ENCODE measurements at places on chromosomes 3 and 15.

DNA sequence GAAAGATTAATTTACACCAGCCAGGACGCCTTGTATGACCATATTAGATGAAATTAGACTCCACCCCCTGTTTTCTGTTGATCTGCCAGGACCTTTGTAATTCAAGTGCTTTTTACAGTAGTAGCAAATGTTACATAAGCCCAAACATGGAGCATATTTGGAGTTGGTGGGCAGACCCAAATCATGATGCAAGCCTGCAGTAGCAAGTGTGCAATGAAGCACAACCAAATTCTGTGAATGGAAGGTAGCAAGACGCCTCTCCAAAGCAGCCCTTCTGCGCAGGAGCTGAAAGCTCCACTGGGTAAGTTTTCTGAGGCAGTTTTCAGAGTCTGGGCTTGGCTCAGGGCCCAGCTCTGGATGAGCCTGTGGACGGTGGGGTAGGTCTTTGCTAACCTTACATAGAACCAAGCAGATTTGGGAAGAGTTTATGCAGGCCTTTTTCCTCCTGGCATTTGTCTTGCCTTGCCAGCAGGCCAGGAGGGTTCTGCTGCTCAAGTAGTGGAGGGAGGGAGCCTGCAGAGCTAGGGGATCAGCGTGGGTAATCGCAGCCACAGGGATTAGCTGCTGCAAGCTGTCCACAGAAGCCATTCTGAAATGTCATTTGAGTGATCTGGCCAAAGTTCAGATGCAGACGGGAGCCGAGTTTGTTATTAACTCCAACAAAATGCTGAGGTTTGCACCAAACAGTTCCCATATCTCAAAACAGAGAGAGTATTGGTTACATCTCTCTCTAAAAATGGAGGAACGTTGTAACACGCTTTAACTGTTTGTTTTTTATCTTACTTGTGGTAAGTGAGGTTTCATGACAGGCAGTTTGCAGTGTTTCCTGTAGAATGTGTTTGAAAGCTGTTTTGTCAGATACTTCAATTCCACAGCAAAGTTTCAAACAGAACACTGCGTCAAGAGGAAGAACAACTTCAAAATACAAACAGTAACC is 55.4 kb downstream of the PSMD6 start:
- peak; percentile 45 for DNase-seq

- DNase-seq = no peak
Measured at GRCh38 chr15:83890587-83890986, 236.7 kb downstream of the ADAMTSL3 start.

GRCh38 chr3:9704347-9705322 is 1.0 kb downstream of the CPNE9 start:
- peak; percentile 48 for DNase-seq

DNA sequence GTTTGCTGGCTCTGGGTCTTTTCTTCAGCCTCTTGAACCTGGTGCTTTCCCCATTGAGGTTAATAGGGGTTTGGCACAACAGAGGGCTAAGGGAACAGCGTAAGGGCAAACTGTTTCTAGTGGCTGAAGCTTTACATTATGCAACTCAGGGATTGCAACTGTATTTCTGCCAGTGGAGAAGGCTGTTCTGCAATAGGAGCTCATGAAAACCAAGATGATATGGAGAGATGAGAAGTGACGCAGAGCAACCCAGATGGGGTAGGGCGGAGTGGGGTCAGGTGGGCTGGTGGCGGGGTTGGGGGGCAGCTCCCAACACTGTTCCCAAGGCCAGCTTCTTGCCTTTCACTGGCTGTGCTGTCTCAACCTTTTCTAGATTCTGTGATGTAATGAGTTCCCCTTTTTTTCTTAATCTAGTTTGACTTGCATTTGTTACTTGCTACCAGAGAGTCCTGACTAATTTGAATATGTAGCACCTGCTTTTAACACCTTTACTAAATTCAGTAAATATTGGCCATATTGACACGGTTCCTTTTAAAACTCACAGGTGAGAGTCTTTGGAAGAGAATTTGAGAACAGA is 7.2 kb downstream of the GXYLT2 start:
- no peak for DNase-seq

- no peak for DNase-seq
Measured at GRCh38 chr3:180267202-180267843, 230.6 kb upstream of the PEX5L start.

GRCh38 chr15:34717729-34718128 is 37.1 kb downstream of the GJD2 start:
- no peak for DNase-seq

DNA sequence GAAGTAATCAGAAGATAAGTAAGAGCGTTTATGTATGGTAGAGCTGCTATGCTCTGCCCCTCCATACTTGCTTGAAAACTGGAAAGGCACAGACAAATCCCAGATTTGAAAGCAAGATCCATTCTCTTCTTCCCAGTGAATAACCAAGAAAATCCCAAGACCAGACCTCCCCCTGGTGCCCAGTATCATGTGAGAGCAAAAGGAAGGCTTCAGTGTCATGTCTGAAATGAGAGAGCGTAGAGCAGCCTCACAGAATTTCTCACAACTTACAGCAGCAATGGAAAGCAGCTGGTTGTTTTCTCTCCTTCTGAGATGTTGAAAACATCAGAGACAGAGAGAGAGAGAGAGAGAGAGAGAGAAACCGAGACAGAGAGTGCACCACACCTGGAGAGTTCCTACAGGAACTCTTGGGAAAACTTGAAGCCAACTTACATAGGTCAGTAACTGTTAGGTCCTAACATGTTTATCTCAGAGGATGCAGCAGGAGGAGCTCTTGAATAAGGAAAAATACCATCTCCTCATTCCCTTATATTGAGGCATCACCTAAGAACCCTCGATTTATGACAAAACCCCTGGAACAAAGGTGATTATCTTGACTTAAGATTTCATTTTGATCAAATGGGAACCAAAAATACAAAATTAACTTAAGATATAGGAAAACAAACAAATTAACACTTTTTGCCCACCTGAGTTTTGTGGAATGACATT is 273.3 kb downstream of the NSUN3 start:
- DNase-seq = no peak

DNA sequence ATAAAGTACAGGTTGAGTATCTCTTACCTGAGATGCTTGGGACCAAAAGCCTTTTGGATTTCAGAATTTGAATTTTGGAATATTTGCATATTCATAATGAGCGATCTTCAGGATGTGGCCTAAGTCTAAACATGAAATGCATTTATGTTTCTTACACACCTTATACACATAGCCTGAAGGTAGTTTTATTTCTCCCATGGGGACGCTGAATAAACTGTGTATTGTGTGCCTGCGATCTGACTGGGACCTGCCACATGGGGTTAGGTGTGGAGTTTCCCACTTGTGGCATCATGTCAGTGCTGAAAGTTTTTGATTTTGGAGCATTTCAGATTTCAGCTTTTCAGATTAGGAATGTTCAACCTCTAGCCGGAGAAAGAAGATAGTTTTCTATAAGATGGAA is 35.5 kb downstream of the UBE2E2 start:
- DNase-seq = no peak

- no peak for DNase-seq
Measured at GRCh38 chr3:58161435-58162398, 49.1 kb downstream of the DNASE1L3 start.

DNA sequence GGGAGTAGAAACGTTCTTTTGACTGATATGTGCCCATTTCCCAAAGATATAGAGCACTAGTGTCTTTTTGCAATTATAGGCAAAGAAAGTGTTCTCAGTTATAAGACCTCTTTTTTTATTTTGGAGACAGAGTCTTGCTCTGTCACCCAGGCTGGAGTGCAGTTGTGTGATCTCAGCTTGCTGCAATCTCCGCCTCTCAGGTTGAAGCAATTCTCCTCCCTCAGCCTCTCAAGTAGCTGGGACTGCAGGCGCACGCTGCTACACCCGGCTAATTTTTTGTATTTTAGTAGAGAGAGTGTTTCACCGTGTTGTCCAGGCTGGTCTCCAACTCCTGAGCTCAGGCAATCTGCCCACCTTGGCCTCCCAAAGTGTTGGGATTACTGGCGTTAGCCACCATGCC is 20.7 kb upstream of the ZNF639 start:
- no peak for DNase-seq

DNA sequence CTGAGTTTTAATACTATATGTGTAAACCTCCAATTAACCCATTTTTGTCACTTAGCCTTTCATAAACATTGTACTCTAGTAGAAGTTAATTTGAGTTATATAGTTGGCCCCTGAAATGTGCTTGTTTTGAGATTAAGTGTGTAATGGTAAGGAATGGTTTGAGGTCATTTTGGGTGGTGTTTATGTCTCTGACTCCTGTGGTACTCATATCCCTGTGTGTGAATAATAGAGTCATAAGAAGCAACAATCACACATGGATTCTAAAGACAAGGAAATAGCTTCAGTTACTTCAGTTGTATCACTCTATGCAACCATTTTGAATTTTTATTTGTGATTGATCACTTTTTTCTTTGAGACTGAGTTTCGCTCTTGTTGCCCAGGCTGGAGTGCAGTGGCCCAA is 408.5 kb downstream of the MFSD1 start:
- DNase-seq = no peak

DNA sequence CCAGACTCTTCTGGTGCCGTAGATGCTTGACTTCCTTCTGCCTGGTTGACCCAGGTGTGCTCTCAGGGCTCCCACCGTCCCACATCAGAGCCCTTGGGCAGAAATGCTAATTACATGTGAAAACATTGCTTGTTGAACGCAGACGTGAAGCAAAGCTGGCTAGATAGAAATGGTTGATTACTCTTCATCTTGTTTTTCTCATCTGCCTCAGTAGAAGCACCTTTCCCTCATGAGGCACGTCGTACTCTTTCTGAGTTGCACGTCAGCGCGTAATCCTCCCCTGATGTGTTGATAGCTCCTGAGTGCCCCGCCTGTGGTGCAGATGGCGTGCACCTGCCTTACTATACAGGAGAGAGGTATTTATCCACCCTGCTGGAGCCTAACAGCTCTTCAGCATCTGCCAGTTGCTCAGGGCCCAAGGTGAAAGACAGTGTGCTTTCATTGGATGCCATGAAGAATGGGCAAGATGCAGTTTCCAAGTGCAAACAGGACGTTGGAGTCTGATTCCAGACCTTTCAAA is 18.1 kb downstream of the MAP6D1 start:
- no peak for DNase-seq

DNA sequence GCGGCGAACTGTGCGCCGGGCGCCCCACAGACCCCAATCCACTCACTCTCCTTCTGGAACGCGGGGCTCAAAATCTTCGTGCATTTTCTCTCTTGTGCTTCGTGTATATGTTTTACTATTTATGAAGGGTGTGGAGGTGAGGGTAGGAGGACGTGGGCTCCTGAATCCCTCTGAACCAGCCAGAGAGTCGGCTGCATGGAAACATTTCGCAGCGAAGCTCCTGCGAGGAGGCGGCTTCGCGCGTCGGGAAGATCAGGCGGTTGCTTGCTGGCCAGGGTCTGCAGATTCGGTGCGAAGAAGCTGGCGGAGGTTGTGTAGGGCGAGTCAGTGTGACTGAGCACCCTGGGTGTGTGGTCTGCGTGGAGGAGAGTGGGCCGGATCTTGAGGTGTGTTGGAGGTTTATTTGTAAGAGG is 1.1 kb downstream of the CNTN4 start:
- no peak for DNase-seq

GRCh38 chr3:94937980-94938379 is 875.1 kb downstream of the NSUN3 start:
- no peak for DNase-seq

DNA sequence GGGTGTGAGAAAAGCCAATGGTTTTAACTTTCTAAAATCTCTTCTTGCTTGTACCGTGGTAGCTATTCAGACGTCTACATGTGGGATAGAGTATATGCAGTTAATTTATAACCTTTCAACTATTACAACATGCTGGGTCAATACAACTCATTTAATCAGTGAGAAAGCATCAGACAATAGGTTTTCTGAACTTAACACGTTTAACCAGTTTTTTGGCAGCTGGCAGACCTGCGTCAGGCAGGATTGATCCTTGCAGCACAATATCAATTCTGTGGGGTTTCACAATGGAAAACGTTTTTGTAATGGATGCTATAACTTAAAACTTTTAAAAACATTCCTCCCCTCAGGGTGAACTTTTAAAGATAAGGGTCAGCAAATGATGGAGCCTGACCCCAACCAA is 6.5 kb downstream of the GNB5 start:
- DNase-seq = no peak

DNA sequence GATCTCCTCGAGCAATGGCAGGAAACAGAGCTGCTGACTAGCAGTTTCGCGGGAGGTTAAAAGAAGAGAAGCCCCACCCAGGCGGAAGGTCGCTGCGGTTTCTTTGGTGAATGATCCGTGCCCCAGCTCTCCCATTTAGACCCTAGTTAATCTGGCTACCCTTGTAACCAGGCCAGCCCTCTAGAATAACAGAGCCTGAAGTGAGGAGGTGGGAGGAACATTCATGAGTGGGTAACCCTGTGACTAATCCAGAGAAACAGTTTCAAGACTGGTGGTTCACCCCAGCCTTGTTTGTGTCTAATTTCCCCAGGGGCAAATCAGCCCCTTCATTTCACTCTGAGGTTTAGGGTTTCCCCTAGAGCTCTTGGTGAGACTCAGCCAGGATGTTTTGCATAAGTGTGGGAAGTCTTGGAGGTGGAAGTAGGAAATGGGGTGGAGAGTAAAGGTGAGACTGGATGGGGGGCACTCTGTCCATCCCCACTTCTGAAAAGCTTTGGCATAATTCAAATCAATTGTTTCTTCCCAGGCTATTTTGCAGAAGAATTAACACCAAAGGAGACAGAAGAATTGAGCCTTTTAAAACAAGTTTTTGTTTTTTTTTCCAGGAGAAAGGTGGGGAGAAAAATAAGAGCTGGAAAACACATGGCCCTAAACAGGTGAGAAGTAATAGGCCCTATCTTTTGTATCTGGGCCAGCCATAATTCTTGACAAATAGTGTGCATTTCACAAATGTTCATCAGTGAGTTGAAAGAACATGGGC is 303.1 kb downstream of the RPLP1 start:
- peak; percentile 92 for DNase-seq

DNA sequence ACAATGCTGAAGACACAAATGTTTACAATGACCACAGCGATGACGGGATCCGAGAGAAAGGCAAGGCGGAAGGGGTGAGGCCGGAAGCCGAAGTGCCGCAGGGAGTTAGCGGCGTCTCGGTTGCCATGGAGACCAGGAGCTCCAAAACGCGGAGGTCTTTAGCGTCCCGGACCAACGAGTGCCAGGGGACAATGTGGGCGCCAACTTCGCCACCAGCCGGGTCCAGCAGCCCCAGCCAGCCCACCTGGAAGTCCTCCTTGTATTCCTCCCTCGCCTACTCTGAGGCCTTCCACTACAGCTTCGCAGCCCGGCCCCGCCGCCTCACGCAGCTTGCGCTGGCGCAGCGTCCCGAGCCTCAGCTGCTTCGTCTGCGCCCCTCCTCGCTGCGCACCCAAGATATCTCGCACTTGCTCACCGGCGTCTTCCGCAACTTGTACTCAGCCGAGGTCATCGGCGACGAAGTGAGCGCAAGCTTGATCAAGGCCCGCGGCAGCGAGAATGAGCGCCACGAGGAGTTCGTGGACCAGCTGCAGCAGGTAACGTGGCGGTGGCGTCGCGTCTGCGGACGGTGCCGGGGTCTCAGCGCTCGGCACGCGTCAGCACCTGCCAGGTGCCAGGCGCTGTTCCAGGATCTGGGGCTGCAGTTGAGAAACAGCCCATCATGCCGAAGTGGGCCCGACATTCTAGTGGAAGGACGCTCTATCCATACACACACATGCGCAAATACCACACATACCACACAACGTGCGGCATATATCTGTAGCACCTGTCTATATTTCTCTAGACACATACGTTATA is at the start of gene DLEC1:
DLEC1 (plus strand) TSS at position 108 of the 798 bp plus-strand sequence; CDS start at position 126, 18 bp downstream.
- peak; percentile 92 for DNase-seq

Data from activated CD4-positive, alpha-beta memory T cell treated with anti-CD3 and anti-CD28 coated beads for 36 hours (primary cell).